ENCODE measurements at places on chromosomes 13 and 19.

- DNase-seq, result no peak
Measured at GRCh38 chr19:13135068-13136062, 14.8 kb downstream of the STX10 start.

DNA sequence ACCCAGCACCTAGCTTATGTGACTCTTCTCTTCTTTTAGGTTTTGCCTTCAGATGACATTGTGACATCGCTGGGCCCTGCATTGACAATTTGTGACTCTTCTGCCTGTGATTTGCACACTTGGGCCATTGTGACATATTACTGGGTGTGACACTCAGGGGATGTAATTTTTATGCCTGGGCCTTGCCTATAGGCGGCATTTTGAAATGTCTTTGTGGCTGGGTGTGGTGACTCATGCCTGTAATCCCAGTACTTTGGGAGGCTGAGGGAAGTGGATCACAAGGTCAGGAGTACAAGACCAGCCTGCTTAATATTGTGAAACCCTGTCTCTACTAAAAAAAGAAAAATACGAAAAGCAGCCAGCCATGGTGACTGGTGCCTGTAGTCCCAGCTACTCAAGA lies 28.4 kb upstream of the ZNF681 start:
- DNase-seq, result no peak

DNA sequence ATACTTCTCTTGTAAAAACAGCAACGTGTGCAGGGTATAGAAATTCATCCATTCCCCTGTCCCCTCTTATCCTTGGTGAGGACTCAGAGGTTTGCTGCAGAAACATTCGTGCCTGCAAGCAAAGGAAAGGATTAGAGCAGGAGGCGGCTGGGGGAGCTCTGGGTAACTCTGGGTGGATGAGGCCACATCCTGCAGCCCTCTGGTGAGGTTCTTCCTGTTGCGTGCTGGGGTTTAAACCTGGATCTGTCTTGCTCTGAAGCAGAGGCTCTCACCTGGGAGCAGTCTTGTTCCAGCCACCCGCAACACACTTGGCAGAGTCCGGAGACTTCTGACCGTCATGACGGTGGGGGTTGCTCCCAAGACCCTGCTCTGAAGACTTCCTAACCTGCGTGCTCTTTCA lies 69.2 kb downstream of the ATP11A start:
- no peak for DNase-seq

DNA sequence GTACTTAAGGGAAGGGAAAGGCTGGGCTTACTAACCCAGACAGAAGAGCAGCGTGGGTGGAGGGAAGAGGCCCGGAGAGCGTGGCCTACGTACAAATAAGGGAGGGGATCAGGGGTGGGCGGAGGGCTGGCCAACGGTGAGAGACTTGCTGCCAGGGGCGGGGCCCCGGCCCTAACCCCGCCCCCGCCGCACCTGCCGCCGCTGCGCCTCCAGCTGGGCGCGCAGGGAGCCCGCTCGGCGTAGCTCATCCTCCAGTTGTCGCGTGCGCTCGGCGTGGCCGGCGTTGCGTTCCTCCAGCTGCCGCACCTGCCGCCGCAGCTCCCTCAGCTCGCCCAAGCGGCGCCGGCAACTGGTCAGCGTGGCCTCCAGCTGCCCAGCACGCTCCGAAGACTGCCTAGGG lies 5.7 kb downstream of the HOOK2 start:
- DNase-seq, result no peak

GRCh38 chr13:20351281-20352022 lies 119.3 kb upstream of the GJB6 start:
- DNase-seq, result no peak

DNA sequence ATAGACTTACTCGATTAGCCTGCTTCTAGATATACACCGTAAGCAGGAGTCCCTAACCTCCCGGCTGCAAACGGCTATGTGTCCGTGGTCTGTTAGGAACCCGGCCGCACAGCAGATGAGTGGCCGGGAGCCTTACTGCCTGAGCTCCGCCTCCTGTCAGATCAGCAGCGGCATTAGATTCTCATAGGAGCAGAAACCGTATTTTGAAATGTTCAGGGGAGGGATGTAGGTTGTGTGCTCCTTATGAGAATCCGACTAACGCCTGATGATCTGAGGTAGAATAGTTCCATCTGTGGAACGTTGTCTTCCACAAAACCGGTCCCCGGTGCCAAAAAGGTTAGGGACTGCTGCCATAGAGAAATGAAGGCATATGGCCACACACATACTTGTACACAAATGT lies 1491.9 kb downstream of the SLITRK5 start:
- no peak for DNase-seq

GRCh38 chr13:40598569-40598968 lies 67.9 kb downstream of the FOXO1 start:
- DNase-seq, result no peak

All from iPS DF 19.7 (cell line).